ENCODE measurements at places on chromosomes 2 and 18.

GRCh38 chr2:224033601-224034000, 5.5 kb downstream of the SERPINE2 start:
- no peak for DNase-seq

DNA sequence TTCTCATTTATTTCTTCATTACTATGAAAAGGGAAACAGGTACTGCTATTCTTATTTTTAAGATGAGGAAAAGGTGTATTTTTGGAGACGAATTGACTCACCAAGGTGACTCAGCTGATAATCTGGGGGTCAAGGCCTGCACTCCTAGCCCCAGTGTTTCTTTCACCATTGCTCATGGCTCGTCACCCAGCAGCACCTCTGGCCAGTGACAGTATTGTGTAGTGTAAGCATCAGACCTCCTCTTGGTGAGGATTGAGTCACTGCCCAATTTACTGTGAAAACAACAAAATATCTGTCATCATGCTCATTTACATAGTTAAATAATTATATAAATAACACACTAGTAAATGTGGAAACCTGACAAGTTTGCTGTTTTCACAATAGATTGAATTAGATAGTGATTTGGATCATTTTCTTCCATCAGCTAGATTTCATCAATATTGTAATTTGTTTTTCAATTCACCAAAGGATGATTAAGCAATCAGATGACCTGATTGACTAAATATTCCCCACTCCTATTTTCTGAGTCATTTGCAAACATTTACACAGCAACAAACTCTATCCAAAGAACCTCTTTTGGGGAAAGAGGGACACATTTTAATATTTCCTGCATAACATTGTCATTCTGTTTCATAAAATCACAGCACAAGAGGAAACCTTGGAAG, 492.8 kb upstream of the RAB12 start:
- DNase-seq = no peak

DNA sequence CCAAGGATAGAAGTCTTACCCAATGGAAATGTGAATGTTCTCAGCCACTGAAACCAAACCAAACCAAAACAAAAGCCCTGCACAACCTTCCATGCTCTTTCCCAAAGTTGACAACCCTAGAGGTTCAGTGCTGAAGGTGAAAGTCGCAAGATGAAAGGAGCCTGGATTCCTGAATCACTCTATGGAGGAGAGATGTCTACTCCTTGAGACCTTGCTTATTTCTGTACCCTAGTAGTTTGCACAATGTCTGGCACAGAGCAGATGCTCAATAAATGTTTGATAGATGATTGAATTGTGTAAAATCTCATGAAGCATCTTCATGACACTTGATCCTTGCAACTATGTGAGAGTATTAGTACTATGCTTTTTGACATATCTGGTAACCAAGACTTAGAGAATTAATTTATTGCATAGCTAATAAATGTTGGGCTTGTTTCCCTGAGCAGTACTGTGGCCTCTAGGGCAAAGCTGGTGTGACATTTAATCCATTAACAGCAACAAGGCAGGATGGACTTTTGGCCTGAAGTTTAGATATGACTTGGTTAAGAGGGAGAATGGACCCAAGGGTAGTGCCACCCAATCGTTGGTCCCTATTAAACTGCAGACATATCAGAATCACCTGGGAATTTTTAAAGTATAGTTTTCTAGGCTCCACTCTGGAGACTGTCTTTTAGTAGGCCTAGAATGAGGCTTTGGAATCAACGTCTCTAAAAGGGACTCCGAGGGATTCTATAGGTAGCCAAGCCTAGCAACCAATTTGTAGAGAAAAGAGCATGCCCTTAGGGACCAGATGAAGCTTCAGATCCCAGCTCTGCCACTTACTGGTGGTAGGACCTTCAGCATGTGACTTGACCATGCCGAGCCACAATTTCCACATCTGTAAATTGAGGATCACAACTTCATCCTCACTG, 145.9 kb downstream of the DDX1 start:
- DNase-seq = peak; percentile 8

DNA sequence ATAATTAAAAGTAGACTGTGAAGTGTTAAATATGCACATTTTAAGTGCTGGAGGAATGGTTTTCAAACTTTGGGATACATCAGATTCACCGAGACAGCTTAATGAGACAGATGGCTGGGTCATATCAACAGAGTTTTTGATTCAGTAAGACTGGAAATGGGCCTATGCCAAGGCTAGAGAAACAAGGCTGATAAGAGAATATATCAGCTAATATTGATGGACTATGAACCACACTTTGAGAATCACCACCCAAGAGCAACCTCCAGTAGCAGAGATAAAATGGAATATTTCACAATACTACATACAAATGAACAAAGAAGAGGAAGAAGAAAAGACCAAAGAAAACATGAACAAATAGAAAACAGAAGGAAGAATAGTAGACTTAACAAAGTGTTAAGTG, 450.2 kb upstream of the KLHL29 start:
- no peak for DNase-seq

- DNase-seq = no peak
Observed at GRCh38 chr2:54701029-54701428, 22.4 kb upstream of the EML6 start.

- DNase-seq = no peak
Observed at GRCh38 chr2:239238839-239239606, 161.8 kb downstream of the HDAC4 start.

- DNase-seq = no peak
Observed at GRCh38 chr2:147204102-147204501, 640.7 kb upstream of the ACVR2A start.

GRCh38 chr2:238106339-238106697, 6.2 kb downstream of the ESPNL start:
- peak; percentile 55 for DNase-seq

- DNase-seq = no peak
Observed at GRCh38 chr2:203936535-203936934, at the start of gene ICOS. TSS of gene ICOS (plus strand) at chr2:203936763. CDS start at chr2:203936815, 52 bp downstream.

GRCh38 chr2:88058191-88058590, 2.6 kb upstream of the KRCC1 start:
- DNase-seq = no peak

GRCh38 chr2:138121666-138122661, 157.7 kb downstream of the HNMT start:
- no peak for DNase-seq

- DNase-seq = no peak
Observed at GRCh38 chr2:68767996-68768395, 33.4 kb downstream of the ARHGAP25 start.

DNA sequence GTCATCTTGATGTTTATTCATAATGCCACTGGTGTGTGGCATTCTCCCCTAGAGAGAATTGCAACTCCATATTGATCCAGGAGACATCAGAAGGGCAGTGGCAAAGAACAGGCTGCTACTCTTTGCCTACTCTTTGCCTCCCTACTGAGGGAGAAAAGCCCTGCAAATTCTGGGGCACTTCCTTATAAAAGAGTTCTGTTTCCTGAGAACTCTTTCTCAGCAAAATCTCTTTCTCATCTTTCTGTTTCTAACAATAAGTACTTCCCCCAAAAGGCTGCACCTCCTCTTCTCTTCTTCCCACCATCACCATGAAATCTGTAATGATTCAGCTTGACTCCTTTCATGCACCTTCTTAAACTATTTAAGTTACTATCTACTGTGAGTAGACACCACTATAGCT, 270.3 kb downstream of the MREG start:
- DNase-seq = no peak

GRCh38 chr2:69734854-69735544, 6.9 kb upstream of the ANXA4 start:
- DNase-seq = no peak

- peak; percentile 58 for DNase-seq
Observed at GRCh38 chr2:217650716-217651360, 352.0 kb downstream of the TNS1 start.

GRCh38 chr2:176246331-176246730, 22.9 kb upstream of the MTX2 start:
- no peak for DNase-seq

GRCh38 chr18:58726671-58727070, 55.4 kb downstream of the MALT1 start:
- no peak for DNase-seq

- DNase-seq = no peak
Observed at GRCh38 chr2:51624995-51625394, 593.1 kb upstream of the NRXN1 start.

- no peak for DNase-seq
Observed at GRCh38 chr2:134603966-134604365, 114.8 kb downstream of the TMEM163 start.

DNA sequence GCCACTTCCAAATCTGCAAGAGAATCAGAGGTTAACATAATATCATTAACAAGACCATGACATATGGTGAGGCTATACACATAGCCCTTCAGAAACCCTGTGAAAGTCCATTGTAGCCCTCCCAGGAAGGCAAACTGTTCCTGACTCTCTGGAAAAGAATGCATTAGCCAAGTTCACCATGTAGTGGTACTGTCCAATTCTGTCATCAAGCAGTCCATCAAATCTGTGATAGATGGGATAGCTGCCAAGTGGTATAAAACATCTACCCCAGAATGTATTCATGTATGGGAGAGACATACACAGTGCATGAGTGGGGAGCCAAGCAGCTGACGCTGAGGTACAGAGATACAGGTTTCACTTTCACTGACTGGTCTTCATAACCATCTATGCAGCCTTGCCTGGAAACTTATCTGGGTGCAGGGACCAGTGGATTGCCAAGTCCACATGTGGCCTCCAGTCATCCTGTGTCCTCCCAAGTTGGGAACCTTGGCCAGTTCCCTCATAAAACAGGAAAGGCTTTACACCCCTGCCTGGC, 281.1 kb downstream of the MBD2 start:
- DNase-seq = no peak

DNA sequence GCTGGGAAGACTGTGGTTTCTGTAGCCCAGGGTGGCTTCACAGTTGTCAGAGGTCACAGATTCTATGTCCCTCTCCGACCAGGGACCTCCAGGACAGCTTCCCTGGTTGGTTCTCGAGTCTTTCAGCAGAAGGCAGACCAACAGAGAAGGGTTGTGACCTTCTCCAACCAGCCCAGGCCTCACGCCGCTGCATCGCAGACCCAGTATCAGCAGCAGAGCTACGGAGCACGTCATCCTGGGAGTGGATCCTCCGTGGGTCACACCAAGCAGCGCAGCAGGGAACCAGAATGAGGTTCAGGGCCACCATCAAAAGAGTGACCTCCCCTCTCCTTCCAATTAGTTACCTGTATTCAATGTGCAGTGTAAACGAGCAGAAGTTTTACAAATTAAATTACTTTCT, 49.3 kb downstream of the ST3GAL5 start:
- no peak for DNase-seq

DNA sequence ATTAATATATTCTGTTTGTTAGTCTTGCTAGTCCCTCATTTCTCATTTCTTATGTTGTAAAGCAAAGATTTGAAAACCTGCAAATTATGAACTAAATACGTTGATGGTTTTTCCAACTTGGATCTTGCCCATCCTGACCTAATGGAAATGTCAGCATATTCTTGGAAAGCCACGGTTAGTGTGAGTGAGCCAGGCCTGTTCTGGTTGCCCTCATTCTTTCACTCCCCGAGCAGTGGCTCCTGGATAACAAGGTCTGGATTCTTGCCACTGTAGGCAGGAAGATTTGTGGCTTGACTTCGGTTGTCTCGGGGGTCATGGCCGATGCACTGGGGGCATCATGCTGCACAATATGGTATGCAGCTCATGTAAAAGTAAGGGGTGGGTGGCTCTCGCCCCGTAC, 359.1 kb downstream of the MEIS1 start:
- DNase-seq = no peak

GRCh38 chr2:21422724-21423522, 299.2 kb downstream of the TDRD15 start:
- DNase-seq = no peak

DNA sequence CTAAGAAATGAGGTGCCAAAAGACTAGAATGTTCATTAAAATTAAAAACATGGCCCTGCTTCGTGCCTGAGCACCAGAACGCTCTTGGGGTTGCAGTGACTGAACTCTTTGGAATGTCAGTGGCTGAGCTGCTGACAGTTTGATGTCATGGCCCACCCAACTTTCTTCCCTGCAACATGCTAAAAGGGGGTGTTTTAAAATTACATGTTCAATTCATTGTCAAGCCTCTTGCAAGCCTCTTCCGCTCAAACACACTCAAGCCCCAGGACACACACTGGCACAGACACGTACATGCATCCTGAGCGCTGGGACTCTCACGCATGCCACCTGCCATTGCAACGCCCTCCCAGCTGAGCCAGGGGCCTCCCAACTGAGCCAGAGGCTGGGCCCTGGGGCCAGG, 12.6 kb downstream of the RUFY4 start:
- DNase-seq = no peak

DNA sequence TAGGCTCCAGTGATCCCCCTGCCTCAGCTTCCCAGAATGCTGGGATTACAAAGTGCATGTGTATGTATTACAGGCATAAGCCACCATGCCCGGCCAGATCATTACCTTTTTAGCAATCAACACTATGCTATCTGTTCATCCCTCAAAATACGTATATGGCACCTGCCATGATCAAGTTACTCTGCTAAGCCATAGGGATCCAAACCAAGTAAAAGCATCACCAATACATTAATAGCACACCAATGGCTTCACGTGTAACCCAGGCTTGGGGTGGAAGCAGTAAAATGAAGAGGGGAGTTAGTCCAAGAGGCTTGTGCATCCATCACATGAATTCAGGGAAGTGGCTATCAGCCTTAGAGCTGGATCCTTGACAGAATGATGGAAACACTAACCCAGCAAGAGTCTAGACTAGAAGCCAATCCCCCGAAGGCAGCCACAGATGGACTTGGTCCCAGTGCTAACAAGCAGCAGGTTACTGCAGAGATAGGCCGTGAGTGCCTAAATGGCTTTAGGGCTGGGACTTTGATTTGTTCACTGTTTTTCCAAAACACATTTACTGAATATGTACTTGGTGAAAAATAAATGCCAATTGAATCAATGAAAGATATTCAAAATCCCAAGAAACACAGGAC, 11.3 kb downstream of the HDLBP start:
- no peak for DNase-seq

DNA sequence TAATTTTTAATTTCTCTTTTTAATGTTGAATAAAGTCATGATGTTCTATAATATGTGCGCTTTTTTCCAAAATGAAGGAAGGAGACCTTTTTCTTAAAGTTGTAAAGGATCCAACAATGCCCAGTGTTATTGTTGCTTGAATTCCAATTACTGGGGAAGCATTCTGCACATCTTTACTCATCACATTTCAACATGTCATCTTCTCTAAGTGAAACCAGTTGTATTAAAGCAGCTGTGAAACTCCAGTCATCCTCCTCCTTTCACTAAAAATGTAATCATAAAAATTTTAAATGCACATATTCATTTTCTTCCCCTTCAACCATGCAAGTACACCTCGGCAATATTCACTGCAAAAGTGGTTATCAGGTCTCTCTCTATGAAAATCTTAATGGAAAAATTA, 722.7 kb downstream of the TSN start:
- DNase-seq = no peak

- no peak for DNase-seq
Observed at GRCh38 chr2:96769814-96770213, 9.1 kb downstream of the CNNM4 start.

GRCh38 chr2:213166109-213166508, 14.7 kb upstream of the IKZF2 start:
- DNase-seq = no peak

- DNase-seq = no peak
Observed at GRCh38 chr2:68789603-68790002, 55.0 kb downstream of the ARHGAP25 start.

- no peak for DNase-seq
Observed at GRCh38 chr2:112345030-112346027, 69.9 kb downstream of the ZC3H6 start.

All from ecto neural progenitor cell (in vitro differentiated cells).